ENCODE measurements at places on chromosomes 16 and 17. TPM values are rescaled to one million over a fixed set of nuclear protein-coding genes. Genes with fewer than 3 reads are reported as not detected.

TBC1D3 gene
- polyA plus RNA-seq, result not detected

MAP2K6 gene
- 11.2 TPM for polyA plus RNA-seq

PRSS33 gene
- 0.37 TPM for polyA plus RNA-seq

ANKS4B gene
- 0.02 TPM for polyA plus RNA-seq

PPP1R1B gene
- 1.3 TPM for polyA plus RNA-seq

COL1A1 gene
- 14.4 TPM for polyA plus RNA-seq

STAT3 gene
- polyA plus RNA-seq, result 57.6 TPM

PRKCB gene
- 21.9 TPM for polyA plus RNA-seq

CD79B gene
- polyA plus RNA-seq, result 34.1 TPM

HSPB9 gene
- 0.23 TPM for polyA plus RNA-seq

ACSM2A gene
- polyA plus RNA-seq, result 0.21 TPM

GRAP gene
- 22.5 TPM for polyA plus RNA-seq

NEK8 gene
- polyA plus RNA-seq, result 5.1 TPM

CDH11 gene
- polyA plus RNA-seq, result 3.7 TPM

RUNDC3A gene
- polyA plus RNA-seq, result 4.9 TPM

TNFSF12 gene
- 21.3 TPM for polyA plus RNA-seq

KCNJ18 gene
- polyA plus RNA-seq, result 0.21 TPM

CCL18 gene
- polyA plus RNA-seq, result 461 TPM

DBNDD1 gene
- polyA plus RNA-seq, result 1.9 TPM

KRT14 gene
- 210 TPM for polyA plus RNA-seq

C16orf46 gene
- 1.4 TPM for polyA plus RNA-seq

KRTAP4-6 gene
- polyA plus RNA-seq, result not detected

UMOD gene
- 0.84 TPM for polyA plus RNA-seq

HNF1B gene
- 0.30 TPM for polyA plus RNA-seq

ZNF469 gene
- polyA plus RNA-seq, result 0.87 TPM

CCL4L2 gene
- polyA plus RNA-seq, result 2.4 TPM

OR1A2 gene
- polyA plus RNA-seq, result not detected

TRIM47 gene
- polyA plus RNA-seq, result 22.8 TPM

ALKBH5 gene
- 48.5 TPM for polyA plus RNA-seq

KRT12 gene
- 1.6 TPM for polyA plus RNA-seq

PRAC2 gene
- polyA plus RNA-seq, result 0.07 TPM

TIMM22 gene
- 7.1 TPM for polyA plus RNA-seq

TEKT5 gene
- polyA plus RNA-seq, result 0.71 TPM
